ENCODE measurements at places on chromosomes 11 and 22.

DNA sequence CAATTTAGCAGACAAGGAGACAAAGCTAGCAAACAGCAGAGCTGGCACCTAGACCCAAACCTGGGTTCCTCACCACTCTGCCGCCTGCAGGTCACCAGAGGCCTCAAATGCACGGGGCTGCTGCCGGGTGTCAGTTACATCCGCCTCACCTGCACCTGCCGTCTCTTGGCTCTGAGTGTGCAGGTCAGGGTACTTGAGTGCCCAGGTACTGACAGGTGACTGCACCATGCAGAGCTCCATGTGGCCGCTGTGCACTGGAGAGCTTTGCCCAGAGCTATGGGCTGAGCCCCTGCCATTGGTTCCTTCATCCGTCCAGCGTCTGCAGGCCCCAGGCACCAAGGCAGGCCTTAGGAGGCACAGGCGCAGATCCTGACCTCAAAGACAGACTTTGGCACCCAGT is 35.0 kb downstream of the PDGFB start:
- DNase-seq: no peak

DNA sequence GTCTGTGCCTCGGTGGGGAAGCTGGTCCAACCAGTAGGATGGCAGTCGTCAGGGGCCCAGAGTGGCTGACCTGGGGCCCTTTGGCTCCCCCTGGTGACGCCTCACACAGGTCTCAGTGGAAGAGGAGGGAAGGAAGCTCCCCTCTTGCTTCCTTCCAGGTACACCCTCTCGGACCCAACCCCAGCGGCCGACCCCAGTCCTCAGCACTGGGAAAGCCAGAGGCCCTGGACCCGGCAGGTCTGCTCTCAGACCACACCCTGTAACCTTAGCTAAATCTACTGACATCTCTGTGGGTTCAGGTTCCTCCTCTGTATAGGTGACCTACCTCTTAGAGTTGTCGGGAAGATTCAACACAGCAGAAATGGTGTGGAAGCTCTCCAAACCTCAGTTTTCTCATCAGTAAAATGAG is 3.4 kb upstream of the SCUBE1 start:
- DNase-seq: peak; percentile 13

GRCh38 chr22:23059284-23059948 is 10.9 kb upstream of the GNAZ start:
- no peak for DNase-seq

DNA sequence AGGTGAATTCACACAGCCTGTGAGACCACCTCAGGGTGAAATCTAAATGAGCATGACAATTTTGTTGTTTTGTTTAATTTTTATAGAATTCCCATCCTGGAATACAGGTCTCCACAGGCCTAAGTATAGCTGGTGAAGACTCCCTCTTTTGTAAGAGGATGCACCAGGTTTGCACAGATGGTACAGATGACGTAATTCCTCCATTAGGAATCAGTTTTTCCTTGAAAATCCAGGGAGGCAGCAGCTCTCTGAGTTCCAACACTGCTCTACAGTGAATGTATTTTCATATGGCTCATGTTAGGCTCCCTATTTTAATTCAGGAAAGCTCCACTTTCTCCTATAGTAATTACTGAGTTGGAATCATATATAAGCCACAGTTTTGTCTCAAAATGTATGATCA is 47.2 kb downstream of the USP28 start:
- no peak for DNase-seq

- no peak for DNase-seq
Observed at GRCh38 chr11:20303391-20303965, 60.0 kb upstream of the HTATIP2 start.

- peak; percentile 1 for DNase-seq
Observed at GRCh38 chr22:20803696-20804324, 29.9 kb downstream of the SERPIND1 start.

DNA sequence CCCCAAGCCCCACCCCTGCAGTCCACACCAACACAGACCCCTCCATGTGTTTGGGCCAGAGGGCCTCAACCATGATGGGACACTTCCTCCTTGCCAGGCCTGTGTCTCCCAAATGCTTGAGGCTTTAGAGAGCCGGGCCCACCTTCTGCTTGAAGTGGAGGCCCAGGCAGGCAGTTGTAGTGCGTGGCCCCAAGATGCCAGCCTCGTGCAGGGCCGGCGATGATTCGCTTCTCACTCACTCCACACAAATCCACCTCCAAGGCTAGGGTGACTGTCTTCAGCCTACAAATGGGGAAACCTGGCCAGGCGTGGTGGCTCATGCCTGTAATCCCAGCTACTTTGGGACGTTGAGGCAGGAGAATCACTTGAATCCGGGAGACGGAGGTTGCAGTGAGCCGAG is 5.7 kb downstream of the PRR5 start:
- no peak for DNase-seq

GRCh38 chr11:79025622-79026021 is 415.2 kb downstream of the TENM4 start:
- no peak for DNase-seq

DNA sequence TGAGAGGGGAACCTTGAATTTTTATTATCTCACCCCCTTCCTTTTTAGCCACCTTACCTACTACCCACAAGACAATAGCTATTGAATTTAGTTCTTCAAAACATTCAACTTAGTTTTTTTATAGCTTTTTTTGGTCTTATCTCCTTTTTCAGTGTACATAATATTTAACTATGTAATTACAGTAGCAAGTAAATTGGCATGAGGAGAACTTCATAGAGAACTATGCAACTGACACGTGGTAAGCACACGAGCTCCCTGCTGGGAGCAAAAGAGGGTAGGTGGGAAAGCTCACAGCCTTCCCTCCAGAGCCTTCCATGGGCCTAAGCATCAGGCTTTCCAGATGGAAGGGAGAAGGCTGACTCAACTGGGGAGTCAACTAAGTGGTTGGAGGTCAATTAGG is 22.1 kb upstream of the ZDHHC13 start:
- DNase-seq: no peak

DNA sequence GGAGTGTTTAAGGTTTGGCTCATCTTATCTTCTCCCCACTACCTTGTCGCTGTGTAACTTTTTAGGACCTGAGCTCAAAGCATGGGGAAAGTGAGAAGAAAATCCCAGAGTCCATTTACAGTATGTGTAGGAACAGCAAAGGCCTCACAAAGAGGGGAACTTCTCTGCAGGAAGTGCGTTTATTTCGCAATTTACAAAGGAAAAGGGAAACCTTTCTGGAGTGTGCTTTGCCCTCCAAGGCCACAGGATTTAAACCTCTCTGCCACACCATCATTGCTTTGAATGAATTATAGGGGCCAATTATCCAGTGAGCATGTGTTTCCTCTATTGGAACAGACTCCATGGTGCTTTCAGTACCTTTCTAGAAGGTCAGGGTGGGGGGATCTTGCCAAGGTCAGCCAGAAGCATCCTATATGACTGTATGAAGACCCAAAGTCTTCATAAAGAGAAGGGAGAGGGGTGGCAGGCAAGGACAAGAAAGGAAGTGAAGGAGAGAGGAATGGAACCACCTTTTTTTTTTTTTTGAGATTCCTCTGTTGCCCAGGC is 68.1 kb upstream of the LMO2 start:
- no peak for DNase-seq

- DNase-seq: no peak
Observed at GRCh38 chr22:40955571-40955970, 4.4 kb downstream of the RBX1 start.

DNA sequence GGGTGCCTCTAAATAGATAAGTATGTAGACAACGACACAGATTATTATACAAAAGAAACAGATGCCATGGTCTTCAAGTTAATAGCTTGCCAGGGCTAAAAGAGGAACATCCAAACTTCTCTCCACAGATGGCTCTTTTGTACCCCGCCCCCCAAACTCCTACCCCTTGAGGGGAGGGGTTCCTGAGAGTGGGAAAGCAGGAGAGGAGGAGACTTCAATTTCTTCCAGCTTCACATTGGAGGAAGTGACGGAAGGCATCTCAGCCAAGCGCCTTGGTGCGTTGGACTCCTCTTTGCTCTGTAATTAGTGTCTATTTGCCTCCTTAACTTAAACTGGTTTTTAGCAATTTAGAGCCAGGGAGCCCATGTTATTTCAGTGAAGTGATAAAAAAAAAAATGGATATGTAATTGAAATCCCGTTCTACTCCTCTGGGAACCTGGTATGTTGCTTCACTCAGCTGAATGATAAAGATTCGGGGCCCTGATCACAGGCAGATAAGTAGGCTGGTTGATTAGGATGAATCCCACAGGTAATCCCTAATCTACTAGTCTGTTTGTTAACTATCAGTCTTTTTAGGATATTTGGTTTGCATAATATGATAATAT is 580.9 kb upstream of the CADM1 start:
- no peak for DNase-seq

- DNase-seq: peak; percentile 47
Observed at GRCh38 chr22:24189249-24190158, 8.2 kb downstream of the SUSD2 start.

GRCh38 chr22:37240941-37241320 is 3.1 kb downstream of the RAC2 start:
- DNase-seq: no peak

GRCh38 chr22:42907404-42908373 is 50.6 kb upstream of the ARFGAP3 start:
- DNase-seq: no peak

DNA sequence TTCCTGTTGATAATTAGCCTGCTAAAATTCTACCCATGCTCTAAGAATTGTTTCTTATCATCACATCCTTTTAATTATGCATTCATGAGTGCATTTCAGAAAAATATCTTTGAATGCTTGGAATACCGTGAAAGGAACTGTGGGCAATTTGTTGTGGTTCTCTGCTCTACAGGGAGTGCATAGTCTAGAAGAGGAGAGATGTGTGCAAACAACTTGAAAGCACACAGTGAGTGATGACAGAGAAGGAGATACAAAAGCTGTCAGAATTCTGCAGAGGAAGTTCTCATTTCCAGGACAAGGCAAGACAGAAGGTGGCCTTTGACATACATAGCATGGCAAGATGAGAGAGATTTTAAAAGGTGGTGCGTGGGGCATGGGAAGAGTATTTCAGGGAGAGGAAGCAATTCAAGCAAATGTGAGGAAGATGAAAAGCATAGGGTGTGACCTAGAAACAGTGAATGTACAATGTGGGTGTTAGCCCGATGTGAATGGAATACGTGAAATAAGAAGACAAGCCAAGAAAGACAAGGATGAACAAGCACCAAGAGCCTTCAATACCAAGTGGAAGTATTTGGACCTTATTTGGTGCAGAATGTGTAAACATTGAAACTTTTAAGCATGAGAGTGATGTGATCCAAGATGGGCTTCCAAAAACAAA is 5.0 kb downstream of the MMP8 start:
- DNase-seq: no peak

DNA sequence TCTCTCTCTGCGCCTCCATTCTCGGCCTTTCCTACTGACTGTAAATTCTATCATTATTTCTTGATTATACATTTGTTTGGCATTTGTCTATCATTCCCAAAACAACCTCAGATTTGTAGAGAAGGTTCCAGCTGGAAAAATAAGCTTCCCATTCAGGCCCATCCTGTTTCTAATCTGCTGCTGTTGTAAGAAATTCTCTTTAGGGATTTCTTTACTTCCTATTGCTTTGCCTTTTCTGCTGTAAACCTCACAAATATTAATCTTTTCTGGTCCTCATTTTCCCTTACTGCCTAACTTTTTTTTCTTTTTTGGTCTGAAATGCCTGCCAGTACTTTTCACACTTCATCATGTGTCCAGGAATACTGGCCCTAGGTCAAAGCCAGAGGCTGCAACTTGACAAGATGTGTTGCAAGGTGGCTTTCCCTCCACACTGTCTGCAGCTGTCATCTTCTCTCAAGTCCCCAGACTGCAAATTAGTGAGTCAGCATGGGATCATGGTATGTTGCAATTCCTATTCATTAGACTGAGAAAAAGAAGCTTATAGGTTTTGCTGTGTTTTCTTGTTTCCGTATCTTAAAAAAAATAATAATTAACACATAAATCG is 858.7 kb upstream of the CHORDC1 start:
- peak; percentile 17 for DNase-seq

- DNase-seq: peak; percentile 51
Observed at GRCh38 chr11:57641011-57641807, 8.5 kb downstream of the YPEL4 start.

DNA sequence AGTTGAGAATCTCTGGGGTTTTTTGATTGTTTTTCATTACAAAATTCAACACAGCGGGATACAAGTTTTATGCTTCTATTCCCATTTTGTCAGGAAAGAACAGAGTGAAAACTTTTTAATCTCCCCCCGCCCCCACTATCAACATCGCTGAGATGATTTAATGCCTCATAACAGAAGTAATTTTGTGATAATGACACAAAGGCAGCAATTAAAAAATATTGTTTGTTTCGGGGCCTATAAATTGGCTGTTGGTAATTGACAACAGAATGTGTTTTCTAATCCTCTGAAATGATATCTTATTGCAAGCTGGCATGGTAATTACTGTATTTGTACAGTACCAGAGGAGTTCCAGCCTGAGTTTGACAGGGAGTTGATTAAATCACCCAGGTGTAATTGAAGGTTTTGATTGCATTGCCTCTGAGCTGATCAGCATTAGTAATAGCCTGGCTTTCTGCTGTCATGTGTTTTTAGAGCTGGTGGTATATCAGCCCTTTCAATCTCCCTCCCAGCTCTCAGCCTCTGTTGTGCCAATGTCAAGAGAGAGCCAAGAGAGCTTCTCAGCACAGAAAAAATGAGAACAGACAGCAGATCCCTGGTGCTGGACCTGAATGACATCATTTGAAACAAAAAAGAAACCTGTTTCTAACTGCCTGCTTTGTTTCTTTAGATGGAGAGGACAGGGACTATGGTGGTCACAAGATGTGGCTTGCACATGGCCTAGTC is 265.1 kb downstream of the FAM76B start:
- no peak for DNase-seq

DNA sequence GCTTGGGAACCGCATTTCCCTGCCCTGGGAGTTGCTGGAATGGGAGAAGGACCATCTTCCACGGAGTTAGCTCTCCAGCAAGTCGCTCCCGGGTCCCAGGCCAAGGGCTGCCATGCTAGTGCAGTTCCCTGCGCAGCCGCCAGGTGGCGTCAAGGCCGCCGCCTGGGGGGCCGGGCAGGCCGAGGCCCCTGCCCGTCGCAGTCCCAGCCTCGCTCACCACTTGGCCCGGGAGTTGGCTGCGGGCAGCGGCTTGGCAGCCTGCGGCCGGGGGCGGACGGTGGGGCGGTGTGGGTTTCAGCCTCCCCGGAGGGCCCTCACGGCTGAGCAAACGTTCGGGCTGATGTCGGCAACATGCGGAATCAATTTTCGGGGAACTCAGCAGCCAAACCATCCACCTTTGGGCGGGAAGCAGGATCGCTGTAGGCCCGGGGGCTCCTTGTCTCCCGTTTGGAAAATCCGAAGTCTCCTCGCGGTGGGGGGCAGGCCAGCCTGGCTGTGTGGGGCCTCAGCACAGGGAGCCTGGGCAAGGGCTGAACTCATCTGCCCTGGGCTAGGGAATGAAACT is 415.1 kb downstream of the SOX6 start:
- DNase-seq: no peak

GRCh38 chr11:113974741-113975470 is at the start of gene HTR3A:
TSS of gene HTR3A (plus strand) at chr11:113975108. CDS start at chr11:113975326, 218 bp downstream.
- DNase-seq: no peak

- DNase-seq: no peak
Observed at GRCh38 chr11:112611771-112612170, 349.4 kb upstream of the NCAM1 start.

DNA sequence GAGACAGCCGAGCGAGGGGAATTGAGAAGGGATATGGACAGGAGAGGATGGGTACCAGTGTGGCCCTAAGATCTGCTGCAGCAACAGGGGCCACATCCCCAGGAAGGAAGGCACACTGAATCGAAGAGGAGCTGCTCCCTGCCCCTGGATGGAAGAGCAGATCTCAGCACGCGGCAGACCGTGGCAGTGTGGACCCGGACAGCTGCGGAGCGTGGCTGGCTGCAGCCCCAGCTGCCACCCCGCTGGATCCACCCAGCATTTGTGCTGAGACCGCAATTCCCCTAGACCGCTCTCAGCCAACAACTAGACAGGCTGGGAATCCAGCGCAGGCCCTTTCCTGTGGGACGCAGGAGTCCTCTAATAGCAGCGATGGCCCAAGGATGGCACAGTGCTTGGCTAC is 94.7 kb downstream of the NECTIN1 start:
- no peak for DNase-seq

Measured in AML-193 (cell line).